ENCODE measurements at places on chromosomes 11 and 22.

GRCh38 chr11:121964591-121964990, 151.4 kb downstream of the BLID start:
- DNase-seq: peak; percentile 74

- peak; percentile 81 for DNase-seq
Measured at GRCh38 chr11:72758304-72758689, 6.1 kb upstream of the ARAP1 start.

GRCh38 chr11:120032766-120033390, 105.0 kb downstream of the TRIM29 start:
- no peak for DNase-seq

- DNase-seq: peak; percentile 86
Measured at GRCh38 chr11:130817330-130817944, 98.8 kb downstream of the SNX19 start.

GRCh38 chr11:94734563-94735275, 33.4 kb upstream of the AMOTL1 start:
- no peak for DNase-seq

DNA sequence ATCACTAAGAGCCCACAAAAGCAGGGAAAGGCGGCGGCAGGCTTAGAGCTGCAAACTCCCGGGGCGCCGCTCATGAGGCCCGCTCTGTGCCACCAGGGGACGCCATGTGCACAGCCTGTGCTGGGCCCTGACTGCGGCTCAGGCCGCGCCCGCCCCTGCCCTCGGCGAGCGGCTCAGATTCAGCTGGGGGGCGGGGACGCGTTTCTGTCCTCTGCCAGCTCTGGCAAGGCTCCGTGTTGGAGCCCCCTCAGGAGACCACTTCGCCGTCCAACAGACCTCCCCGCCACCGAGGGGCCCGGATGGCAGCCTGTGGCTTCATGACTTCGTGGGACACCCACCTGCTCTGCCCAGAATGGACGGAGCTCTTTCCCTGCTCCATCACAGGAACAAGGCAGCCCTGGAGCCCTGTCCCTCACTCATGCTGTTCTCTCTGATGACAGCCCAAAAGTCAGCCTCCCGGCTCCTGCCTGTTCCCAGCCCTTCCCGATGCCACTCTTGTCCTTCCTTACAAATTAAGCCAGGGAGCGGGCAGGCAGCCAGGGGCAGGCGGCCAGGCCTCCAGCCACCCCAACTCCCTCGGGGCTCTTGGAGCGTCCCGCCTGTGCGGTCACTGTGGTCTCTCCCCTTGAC, 69.1 kb downstream of the NAT10 start:
- DNase-seq: peak; percentile 47

GRCh38 chr11:135027461-135027860, 615.4 kb upstream of the B3GAT1 start:
- peak; percentile 42 for DNase-seq

GRCh38 chr11:62472063-62472884, 53.4 kb downstream of the SCGB1A1 start:
- DNase-seq: no peak

DNA sequence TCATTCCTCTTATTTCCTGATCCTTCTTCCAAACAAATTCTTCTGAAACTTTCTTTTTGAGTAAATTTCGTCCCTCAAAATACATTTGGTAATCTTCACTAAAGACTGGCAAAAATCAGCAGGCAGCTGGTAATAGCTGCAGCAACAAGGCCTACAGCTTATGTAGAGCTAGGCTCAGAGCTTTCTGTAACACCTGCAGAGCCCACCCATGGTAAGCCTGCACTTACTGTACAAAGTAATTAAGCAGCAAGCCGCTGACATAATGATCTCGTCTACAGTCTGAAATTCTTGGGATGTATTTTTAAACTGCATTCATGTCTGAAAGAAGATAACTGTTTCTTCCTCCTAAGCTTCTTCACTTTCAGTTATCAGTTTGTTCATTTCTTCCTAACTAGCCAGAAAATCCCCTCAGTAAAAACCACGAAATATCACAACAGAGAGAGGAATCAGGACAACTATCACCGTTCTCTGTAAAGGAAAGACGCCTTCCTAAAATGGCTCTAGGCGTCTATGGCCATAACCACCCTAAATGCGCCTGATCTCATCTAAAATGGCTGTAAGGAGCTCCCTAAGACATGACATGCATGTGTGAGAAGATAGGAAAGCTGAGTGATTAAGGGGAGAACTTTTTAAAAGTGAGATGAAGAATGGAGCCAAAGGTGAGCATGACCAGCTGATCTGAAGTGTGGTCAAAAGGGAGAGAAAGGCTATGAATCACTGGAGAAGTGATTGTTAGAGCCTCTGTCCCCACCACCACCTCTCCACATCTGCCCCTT, 56.2 kb downstream of the DENND5A start:
- no peak for DNase-seq

DNA sequence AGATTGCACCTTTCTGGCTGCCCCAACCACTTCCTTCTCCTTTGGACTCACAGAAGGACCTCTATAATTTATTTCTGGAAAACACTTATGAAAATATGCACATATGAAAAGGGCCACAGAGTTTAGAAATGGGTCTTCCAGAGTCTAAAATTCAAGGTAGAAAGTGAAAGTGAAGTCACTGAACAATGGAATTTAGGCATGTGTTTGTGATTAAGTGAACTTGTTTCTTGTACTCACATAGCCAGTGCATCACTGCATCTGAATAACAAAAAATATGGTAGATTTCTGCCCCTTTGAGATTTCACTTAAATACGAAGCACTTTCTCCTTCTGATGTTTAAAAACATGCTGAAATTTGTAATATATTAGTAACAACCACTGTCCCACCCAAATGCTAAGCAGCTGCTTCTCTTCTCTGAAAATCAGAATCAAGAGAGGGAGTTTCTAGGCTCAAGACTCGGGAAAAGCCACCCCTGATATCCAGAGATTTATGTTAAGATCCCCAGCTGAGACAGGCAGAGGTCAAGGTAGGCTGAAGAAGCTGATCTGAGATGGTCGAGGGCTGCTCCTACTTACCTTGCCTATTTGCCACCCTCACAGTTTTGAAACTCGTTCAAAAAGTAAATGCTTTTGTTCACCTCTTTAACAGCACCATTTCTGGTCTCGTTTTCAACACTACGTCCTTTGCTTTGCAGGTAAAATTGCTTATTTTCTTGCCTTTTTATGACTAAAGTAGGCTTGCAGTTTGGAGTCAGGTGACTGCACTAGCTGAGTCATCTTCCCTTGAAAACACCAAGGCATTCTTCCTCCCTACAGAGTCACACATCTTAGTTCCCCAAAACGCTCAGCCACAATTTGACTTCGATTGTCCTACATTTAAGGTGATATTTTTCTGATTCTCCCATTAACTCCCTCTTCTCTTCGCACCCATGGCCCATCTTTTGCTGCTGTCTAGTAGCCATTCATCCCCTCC, at the start of gene XKR3:
Gene XKR3 (minus strand): TSS at position 696 of the 972 bp plus-strand sequence. CDS start 17,338 bp downstream, outside the sequence.
- DNase-seq: no peak

DNA sequence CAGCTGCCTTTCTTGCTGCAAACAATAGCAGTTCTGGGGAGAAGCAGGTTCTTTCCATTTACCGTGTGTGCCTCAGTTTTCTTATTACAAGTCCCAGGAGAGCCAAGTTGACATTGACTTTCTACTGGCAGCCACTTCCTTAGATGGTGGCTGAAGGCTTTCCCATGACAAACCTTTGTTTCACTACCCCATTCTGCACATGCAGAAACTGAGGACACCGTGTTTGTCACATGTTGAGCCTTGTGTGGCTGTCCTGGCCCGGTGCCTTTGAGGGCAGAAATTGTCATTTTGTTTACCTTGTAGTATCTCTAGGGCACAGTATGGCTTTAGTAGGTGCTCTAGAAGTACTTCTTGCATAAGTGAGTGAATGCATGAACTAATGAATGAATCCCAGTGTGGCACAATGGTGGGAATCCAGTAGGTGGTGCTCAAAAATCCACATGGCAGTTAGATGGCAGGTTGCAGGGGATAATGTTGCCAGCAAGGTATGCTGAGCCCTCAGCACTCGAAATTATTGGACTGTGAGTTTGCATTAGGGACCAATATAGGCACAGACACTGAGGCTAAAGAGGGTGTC, 101.6 kb downstream of the CSNK2A3 start:
- DNase-seq: no peak

- peak; percentile 24 for DNase-seq
Measured at GRCh38 chr11:11010624-11011127, 152.8 kb upstream of the ZBED5 start.

- no peak for DNase-seq
Measured at GRCh38 chr11:100545970-100546369, 141.1 kb upstream of the ARHGAP42 start.

DNA sequence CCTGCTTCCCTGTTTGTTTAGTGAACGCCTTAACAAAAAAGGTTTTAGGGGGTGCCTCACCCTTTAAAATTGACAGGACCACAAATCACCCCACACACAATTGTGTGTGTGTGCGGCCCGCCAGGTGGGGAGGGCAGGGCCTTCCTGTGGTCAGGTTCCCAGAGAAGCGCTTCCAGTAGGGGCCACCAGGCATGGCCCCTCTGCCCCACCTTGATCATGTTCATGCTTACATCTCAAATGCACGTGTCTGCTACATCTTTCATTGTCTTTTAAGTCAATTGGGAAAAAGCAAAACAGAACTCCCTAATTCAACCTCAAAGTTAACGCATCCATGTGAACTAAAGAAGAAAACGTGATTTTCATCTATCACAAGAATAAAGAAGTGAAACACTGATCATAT, 1335.3 kb downstream of the TBC1D22A start:
- no peak for DNase-seq

GRCh38 chr11:35029979-35030682, 108.8 kb upstream of the CD44 start:
- peak; percentile 66 for DNase-seq

DNA sequence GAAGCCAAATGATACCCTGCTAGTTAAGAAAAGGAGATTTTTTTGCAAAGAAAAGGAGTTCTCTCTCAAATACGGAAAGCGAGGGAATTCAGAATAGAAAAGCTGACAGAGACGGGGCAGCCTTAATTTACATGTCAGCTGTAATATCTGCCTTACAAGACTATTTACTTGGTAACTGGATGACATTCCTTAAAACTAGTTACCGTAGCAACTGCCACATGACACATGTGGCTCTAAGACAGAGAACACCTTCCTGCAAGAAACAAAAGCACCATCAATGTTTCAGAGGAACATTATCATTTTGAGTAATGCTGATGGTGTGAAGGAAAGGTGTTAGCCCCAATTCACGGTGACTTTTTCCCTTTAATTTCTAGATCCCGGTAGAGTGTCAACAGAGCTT, 222.1 kb downstream of the LRRC4C start:
- DNase-seq: no peak

- peak; percentile 33 for DNase-seq
Measured at GRCh38 chr11:1335811-1336761, 26.7 kb upstream of the TOLLIP start.

DNA sequence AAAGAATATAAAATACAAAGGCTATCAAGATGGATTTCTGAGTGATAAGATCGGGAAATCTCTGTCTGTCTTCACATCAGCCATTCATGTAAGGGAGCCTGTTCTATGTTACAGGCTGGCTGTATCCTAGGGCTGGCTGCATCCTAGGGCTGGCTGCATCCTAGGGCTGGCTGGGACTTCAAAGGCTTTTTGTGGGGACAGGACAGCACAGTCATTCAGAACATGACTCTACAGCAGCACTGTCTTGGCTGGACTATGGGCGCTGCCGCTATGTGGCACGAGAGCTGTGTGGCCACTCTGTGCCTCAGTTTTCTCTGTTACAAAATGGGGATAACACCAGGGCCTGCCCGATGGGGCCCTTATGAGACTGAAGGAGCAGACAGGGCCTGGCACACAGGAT, 10.2 kb downstream of the ADAMTS8 start:
- DNase-seq: no peak

GRCh38 chr22:30318799-30319419, 7.8 kb downstream of the TBC1D10A start:
- DNase-seq: no peak

DNA sequence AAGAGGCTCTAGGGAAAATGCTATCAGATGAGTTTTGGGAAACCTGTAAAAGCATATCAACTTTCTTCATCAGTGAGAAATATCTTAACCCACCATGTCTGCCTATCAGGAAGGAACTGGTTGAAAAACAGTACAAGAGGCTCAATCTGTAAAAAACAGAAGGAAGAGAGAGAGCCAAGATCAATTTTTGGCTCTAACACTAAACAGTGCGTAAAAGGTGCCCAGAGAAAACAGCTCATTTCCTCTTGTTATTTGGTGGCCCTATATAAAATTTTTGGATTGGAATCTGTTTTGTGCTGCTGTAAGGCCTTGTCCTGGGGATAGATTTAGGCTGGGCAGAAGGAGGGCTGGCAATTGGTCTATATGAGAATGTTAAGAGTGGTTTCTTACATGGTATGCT, 12.1 kb downstream of the MS4A2 start:
- no peak for DNase-seq

DNA sequence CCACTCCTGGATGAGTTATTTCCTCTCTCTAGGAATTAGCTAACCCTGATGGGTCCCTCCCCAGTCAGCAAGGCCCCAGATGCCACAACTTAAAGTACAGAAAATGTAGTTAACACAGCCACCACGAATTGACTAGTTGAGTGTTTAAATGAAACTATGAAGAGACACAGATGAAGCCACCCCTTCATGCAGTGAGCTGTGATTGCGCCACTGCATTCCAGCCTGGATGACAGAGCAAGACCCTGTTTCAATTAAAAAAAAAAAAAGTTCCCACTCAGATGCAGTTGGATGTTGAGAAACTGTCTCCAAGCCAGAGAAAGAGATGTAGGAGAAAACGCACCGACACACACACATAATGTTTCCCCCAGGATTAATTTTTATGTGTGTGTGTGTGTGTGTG, 53.3 kb downstream of the SCN3B start:
- peak; percentile 14 for DNase-seq
